ENCODE measurements at places on chromosomes 12 and 14. TPM values are rescaled to one million over a fixed set of nuclear protein-coding genes. Genes with fewer than 3 reads are reported as not detected.

DNA sequence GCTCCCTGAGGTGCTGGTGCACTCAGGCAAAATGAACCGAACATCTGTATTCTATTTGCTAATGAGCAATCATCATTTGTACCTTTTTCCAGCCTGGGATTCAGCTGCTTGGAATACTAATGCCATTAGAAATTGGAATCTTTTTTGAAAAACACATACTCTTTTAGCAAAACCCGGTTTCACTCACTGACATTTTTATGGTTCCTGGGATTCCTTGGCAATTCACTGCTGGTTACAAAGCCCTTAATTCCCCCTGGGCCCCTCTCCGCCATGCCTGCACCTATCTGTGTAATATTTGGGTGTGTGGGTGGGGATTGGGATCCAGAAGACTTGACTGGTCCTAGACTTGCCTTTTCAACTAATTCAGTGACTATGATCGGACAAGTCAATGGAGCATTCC, 199.1 kb downstream of the FOXN3 start:
- DNase-seq: no peak

DNA sequence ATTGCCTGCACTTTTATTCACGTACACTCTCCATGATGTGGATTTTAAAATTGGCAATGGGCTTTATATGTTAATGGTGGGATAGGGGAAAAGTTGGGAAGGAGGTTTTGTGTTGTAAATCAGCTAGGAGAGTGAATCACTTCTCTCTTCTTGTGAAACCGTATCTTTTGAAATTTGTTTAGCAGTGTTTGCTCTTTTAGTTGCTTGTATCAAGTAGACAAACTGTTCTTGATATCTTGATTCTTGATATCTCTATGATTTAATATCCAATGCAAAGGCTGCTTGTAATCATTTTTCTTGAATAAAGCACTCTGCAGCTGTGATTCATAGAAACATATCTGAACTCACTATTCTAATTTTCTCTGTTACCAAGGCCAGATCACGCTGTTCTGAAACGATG, 615.1 kb downstream of the CCER1 start:
- DNase-seq: no peak

GRCh38 chr14:50846226-50846880, 15.4 kb upstream of the NIN start:
- DNase-seq: peak; percentile 47

DNA sequence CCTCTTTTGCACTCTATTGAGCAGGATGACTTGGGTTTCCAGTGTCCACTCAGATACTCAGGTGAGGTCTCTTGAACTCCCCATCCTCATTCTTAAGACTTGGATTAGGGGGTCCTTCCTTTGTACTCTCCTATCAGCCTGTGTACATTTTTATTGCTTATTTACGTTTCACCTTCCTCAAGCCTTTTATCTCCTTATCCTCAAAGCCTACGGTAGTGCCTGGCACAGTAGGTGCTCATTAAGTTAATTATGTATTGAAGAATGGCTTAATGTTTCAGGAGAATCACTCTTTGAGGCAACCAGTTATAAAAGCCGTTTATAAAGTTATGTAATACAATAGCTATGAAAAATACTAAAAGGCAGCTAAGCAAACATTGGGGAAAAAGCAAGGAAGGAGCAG, 315.7 kb downstream of the NPAS3 start:
- no peak for DNase-seq

GRCh38 chr14:39763402-39763890, 331.2 kb upstream of the FBXO33 start:
- DNase-seq: no peak

GRCh38 chr12:100163416-100164152, 20.9 kb upstream of the BLTP3B start:
- DNase-seq: no peak

DNA sequence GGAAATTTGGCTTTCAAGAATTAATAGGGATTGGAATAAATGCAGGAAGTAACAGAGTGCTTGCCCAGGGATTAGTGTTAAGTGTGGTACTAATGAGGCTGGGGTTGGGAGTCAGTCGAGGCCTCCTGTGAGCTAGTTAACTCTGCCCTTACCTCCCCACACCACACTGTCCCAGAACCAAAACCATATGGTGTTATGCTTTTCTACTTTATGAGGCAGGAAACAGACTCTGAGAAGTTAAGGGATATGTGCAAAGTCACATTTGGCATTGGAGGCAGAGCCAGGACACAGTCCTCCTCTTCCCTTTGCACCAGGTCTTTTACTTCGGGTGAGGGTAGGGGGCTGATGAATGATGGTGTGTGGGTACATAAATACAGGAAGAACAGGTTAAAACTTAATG, 41.9 kb downstream of the PELI2 start:
- no peak for DNase-seq

TSPAN8 gene
- not detected for polyA plus RNA-seq

R3HDM2 gene
- polyA plus RNA-seq: 27.4 TPM
